ENCODE measurements at places on chromosomes 6 and 20.

- DNase-seq: no peak
Observed at GRCh38 chr6:32151863-32152768, at the start of gene PRRT1. Gene PRRT1, minus strand, starts transcription at chr6:32151939. Its CDS starts 112 bp downstream, at chr6:32151827.

- peak; percentile 36 for DNase-seq
Observed at GRCh38 chr20:6613280-6613861, 154.1 kb upstream of the BMP2 start.

GRCh38 chr6:17031961-17032360 is 69.9 kb upstream of the STMND1 start:
- DNase-seq: no peak

DNA sequence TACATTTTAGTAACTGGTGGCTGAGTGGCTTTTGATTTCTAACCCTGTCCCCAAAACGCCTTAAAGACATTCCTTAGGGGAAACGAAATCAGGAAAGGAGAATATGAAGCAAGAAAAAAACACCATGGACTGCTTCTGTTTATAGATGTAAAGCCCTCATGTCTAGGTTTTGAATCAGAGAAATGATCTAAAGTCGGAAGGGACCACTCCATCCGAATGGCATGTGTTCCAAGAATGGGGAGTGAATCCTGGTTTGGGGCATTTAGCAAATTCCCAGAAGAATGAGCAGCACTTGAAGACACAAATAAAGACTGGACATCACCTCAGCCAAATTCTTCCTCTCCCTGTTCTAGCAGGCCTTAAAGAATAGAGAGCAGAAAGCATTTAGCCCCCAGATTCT is 65.6 kb downstream of the CAP2 start:
- no peak for DNase-seq

DNA sequence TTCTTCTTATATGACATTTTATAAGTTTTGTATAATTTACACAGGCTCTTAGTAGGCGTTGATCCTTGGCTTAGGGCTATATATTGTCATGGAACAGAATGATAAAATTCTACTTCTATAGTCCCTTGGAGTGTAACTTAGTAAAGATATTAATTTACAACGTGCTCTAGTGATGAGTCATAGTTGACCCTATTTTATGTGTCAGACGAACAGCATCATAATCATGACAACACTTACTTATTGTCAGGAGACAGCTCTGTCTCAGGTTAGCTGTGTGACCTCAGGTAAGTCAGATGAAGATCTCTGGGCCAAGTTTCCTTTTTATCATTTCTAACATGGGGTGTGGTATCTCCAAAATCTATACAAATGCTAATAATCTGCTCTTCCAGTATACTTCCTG is 473.5 kb downstream of the UTRN start:
- peak; percentile 8 for DNase-seq

DNA sequence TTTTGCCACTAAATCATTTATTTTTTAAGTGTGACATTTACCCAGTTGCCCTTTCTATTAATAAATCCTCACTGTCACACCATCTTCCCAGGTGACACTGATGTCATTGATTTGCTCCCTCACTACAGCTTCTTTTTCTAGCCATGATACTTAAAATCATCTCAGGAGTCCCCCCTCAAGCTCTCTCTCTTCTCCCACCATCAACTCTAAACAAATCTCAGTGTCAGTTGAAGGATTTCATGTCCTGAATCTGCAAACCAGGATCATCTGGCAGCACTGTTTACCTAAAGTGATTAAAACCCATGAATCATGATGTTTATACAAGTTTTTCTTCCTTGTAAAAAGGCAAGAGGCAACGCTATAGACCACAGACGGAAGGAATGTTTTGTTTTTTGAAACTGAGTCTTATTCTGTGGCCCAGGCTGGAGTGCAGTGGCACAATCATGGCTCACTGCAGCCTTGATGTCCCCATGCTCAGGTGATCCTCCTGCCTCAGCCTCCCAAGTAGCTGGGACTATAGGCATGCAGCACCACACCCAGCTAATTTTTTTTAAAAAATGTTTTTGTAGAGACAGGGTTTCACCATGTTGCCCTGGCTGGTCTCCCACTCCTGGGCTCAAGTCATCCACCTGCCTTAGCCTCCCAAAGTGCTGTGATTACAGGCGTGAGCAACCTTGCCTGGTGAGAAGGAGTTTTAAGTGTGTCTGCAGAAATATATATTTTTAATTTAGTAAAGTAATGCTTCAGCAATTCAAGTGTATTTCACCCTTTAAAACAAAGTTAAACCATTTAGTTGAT is 30.1 kb upstream of the SH3BGRL2 start:
- DNase-seq: no peak

- peak; percentile 52 for DNase-seq
Observed at GRCh38 chr20:58907320-58908137, 55.0 kb downstream of the GNAS start.

- no peak for DNase-seq
Observed at GRCh38 chr6:48449002-48449401, 338.0 kb upstream of the PTCHD4 start.

GRCh38 chr20:13865791-13866351 is 81.0 kb downstream of the NDUFAF5 start:
- no peak for DNase-seq

DNA sequence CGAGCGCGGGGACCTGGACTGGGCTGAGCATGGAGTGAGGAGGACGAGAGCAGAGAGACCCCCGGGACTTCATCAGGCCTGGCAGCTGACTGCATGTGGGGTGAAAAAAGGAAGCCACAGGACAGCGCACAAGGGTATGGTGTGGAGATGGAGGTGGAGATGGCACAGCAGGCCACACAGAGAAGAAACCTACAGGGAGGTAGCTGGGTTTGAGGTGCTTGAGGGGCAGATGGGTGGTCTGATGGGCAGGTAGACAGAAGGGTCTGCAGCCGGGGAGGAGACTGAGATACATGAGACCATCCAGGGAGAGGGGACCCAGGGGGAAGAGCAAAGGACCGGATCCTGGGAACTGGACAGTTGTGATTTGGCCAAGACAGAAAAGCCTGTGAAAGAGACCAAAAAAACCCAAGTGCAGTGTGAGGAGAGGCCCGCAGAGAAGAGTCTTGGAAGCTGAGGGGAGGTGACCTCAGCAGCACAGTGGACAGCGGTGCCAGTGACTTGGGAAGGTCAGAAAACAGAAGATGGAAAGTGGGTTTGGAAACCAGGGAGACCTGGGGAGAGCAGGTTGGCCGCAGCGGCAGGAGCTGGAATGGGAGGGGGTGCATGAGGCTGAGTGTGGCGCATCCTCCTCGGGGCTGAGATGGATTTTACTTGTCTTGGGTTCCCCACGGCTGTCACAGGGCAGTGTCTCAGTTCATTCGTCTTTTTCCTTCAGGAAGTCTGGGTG is 5.5 kb downstream of the HLA-DPB1 start:
- no peak for DNase-seq

DNA sequence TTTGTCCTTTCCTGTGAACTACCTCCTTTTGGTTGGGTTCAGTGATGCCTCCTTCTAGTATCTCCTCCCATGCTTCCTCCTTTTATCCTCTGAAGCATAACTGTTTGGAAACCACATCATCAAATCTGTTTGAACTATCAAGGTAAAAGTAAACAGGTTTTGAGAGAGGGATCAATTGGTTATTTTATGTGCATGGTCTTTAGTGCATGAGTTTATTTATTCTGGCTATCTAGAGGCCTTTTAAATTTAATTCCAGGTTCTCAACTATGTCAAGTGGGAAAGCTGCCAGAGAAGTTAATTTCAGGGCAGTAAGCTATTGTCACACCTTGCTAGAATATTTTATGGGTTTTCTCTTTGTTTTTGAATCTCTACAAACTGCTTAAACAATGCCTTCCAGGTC is 54.1 kb downstream of the WASF1 start:
- no peak for DNase-seq

DNA sequence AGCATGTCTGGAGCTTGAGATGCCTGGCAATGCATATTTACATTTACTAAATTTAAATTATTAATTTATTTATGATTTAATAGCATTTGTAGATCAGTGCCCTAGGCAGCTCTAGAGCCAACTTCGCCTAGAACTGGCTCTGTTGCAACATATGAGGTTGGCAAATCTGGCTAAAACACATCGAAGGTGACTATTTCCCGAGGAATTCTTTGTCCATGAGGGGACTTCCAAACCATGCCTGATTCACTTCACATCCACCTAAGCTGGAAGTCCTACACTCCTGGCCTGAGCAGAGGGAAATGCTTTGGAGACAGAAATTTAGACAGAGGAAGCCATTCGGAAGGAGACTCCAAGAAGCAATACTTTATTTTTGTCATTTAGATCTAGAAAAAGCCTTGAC is 211.0 kb upstream of the ARG1 start:
- DNase-seq: no peak

- peak; percentile 31 for DNase-seq
Observed at GRCh38 chr6:31473780-31474761, 23.9 kb upstream of the MICB start.

DNA sequence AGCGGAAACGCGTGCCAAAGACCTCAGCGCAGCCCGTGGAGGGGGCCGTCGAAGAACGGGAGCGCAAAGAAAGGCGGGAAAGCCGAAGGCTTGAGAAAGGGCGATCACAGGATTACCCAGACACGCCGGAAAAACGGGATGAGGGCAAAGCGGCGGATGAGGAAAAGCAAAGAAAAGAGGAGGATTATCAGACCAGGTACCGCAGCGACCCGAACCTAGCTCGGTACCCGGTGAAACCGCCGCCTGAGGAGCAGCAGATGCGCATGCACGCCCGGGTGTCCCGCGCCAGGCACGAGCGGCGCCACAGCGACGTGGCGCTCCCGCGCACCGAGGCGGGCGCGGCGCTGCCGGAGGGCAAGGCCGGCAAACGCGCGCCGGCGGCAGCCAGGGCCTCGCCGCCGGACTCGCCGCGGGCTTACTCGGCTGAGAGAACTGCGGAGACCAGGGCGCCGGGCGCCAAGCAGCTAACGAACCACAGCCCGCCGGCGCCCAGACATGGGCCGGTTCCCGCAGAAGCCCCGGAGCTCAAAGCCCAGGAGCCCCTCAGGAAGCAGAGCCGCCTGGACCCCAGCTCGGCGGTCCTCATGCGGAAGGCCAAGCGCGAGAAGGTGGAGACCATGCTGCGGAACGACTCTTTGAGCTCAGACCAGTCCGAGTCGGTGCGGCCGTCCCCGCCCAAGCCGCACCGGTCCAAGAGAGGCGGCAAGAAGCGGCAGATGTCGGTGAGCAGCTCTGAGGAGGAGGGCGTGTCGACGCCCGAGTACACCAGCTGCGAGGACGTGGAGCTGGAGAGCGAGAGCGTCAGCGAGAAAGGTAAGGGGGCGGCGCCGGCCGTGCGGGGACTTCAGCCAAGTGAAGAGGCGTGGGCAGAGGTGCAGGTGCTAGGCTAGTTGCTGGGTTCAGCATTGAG is 296.2 kb downstream of the RIMS1 start:
- peak; percentile 56 for DNase-seq

- peak; percentile 91 for DNase-seq
Observed at GRCh38 chr20:62887152-62887859, 25.7 kb upstream of the TCFL5 start.

- DNase-seq: no peak
Observed at GRCh38 chr20:37283530-37284195, 5.8 kb upstream of the MANBAL start.

- DNase-seq: no peak
Observed at GRCh38 chr6:41736186-41736733, 852 bp upstream of the TFEB start.

- no peak for DNase-seq
Observed at GRCh38 chr6:89974834-89975233, 80.6 kb downstream of the GJA10 start.

GRCh38 chr6:163298079-163298830 is 116.3 kb upstream of the QKI start:
- no peak for DNase-seq

GRCh38 chr6:90294989-90295853 is 1.4 kb downstream of the BACH2 start:
- DNase-seq: peak; percentile 17

GRCh38 chr6:21953831-21954801 is 342.7 kb downstream of the PRL start:
- DNase-seq: peak; percentile 72

DNA sequence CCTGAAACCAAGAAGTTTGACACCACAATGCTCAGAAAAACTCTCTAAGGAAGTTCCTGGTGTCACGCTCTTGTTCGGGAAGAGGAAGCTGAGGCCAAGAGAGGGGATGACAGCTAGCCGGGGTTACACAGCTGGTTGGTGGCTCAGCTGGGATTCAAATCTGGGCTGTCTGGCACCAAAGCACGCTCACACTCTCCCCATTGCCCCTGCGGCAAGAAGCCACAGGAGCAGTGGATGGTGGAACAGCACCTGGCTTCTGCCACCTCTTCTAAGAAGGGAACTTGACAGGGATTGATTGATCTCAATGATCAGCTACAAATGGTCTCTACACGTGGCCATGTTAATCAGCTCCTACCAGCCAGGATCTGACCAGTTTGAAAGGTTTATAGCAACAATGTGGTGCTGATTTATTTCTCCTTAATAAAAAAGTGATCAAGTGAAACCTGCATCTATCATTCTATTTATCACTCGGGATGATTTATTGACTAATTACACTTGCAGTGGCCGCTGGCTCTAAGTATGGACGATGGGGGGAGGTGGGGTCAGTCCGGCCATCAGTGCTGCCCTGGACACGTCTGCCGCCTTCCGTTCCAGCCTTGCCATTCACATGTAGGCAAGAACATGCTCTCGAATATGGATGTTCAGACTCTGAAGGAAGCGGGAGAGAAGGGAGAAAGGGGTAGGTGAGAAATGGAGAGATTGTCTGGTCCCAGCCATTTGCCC is 71.9 kb upstream of the TOP1 start:
- DNase-seq: no peak

DNA sequence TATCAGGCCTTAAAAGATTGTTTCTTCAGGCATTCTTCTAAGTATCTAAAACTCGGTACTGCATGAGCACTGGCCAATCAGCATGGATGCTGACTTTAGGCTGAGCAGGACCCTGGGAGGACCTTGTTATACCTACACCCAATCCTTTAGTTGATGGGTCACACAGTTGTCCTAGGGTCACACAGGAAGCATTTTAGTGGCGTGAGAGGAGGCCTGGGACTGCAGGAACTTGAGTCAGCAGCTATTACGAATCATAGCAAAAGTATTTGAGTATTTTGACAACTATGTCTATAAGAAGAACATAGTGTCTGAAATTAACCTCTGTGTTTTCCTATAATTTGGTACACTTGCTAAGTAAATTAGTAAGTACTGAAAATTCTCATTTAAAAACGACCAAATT is 741.4 kb downstream of the HACE1 start:
- no peak for DNase-seq

- DNase-seq: no peak
Observed at GRCh38 chr6:108254433-108255410, 6.1 kb downstream of the SNX3 start.

- DNase-seq: no peak
Observed at GRCh38 chr20:796921-797320, 28.6 kb upstream of the SLC52A3 start.

DNA sequence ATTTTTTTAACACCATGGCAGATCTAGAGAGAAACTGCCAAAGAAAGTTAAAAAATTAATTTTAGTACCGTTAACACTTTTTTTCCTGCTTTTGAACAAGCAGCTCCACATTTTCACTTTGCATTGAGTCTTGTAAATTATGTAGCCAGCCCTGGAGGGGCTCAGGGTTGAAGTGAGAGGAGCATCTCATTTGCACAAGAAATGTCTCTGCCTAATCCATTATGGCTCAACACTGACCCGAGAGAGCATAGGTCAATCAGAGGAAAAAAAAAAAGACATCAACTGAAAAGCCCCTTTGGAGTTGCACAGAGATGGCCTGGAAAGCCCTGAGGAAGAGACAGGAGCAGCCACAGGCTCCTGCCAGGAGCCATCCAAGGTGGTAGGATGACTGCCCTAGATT is 4.3 kb upstream of the SLPI start:
- DNase-seq: no peak

Measured in SW480 (cell line).